ENCODE measurements at places on chromosomes 4 and X.

GRCh38 chr4:81506731-81507130 is 35.0 kb upstream of the RASGEF1B start:
- no peak for DNase-seq

DNA sequence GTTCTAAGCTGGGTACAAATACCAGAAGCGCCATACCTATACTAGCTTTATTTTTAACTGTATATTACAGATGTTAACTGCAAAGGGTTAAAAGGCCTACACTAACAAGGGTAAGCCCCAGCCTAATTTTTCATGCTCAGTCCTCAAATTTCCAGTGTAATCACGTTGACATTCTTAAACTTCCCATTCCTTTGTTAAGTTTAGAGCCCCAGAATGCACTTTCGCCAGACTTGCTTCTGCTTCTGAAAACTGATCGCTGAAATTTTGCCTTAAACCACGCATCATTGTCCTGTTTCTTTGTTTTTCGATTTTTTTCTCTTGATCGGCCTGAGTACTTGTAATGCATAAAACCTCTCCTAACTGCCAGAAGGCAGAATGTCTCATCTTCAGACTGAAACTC is 2141.9 kb upstream of the AGA start:
- DNase-seq, result no peak

GRCh38 chr4:88859191-88859812 is 161.7 kb upstream of the NAP1L5 start:
- no peak for DNase-seq

DNA sequence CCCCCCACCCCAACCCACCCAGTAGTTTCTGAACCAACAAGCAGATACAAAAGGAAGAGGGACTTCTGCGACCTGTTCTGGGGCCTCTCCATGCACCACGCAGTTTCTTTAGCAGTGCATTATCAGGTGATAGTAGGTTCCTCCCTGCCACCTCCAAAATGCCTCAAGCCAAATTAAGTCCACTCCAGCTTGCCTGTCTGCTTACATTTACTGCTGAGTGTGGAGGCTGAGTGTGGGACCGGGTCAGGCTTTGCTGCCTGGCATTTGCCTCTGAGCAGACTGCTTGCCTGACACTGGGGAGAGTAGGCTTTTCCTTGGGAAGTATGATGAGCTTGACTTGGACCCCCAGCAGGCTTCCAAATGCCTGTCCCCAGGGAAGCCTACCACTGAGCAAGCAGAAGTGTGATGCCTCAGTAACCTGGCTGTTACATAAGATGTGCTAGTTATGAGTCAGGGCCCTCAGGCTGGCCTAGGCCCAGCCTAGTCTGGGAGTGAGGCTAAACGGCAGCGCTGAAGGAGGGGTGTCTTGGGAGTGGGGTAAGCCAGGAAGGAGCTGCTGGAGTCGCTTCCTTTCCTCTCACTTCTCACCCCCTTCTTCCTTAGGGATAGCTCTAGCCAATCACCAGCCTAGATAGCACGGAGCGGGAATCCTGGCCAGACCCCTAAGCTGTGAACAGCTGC is 9.0 kb downstream of the TSC22D3 start:
- DNase-seq, result no peak

GRCh38 chr4:35252866-35253265 is 991.4 kb downstream of the ARAP2 start:
- no peak for DNase-seq

- no peak for DNase-seq
These were observed 51.0 kb upstream of the ENPP6 start for GRCh38 chr4:184268584-184269160.

GRCh38 chr4:76200771-76201231 is 12.8 kb downstream of the SCARB2 start:
- DNase-seq, result no peak

GRCh38 chr4:65367306-65367705 is 303.0 kb downstream of the EPHA5 start:
- DNase-seq, result no peak

- DNase-seq, result no peak
These were observed 314.3 kb downstream of the ARHGAP24 start for GRCh38 chr4:85789241-85789640.

DNA sequence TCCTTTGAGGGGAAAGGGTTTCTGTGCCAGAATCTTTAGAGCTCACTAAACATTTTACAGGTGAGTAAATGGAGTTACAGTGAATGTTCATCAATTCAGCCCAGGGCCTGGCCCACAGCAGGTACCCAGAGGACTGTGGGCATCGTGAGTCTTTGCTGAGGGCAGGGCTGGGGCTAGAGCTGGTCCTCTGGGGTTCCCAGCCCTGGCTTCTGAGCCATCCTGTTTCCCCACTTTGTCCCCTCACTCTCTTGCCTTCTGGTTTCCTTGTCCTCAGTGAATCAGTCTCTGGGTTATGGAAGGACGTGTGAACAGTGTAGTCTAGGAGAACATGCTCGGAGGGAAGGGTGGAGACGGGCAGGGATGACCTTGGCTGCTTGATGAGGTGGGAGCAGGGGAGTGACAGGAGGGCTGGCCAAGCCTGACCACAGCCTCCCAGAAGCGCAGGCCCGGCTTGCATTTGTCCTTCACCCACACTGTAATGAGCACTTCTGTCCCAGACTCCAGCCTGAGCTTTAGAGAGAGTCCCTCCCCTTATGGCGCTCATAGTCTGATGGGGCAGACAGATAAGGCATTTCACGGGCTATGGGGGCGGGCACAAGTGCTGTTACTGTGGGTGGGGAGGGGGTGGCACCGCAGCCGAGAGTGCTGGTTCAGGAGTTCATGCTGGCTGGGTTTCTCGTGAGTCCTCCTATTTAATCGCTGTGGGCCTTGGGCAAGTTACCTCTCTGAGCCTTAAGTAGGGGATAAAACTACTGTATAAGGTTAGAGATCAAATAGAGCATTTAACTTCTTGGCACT is 17.3 kb downstream of the TBC1D14 start:
- no peak for DNase-seq

DNA sequence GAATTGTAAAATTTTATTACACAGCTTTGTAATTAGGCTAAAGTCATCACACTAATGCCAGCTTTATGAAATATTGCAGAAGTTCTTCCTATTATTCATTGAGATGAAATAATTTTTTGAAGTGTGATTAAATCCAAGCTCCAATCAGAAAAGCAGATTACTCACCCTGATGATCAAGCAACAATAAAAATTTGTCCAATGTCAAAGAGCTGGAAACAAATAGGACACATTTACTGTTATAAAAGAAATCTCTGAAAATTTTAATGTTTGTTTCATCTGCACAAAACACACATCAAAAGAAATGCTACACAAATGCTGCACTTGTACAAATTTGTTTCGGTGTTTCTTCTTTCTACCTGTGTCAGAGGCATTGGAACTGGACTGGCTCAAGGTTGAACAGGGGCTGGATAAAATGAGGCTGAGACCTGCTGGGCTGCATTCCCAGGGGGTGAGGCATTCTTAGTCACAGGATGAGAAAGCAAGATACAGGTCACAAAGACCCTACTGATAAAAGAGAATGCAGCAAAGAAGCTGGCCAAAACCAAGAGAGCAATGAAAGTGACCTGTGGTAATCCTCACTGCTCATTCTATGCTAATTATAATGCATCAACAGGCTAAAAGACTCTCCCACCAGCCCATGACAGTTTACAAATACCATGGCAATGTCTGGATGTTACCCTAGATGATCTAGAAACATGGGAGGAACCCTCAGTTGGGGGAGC is 78.3 kb downstream of the GASK1B start:
- peak; percentile 49 for DNase-seq

DNA sequence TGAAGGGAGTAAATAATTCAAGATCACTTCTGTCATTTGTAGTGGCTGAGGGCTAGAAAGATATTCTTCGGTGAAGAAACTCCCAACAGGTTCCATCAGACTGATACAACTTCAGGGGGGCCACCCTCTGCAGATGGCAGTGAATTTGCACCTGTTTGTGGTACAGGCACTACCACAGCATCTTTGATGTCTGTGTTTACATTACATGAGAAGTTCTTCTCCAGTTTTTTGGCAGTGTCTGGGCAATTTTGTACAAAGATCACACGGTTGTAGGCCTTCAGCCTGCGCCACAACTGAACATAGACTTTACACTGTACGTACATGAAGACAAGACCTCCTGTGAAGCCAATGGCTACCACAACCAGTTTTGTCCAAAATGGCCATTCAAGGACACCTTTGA is 34.2 kb downstream of the TMA16 start:
- no peak for DNase-seq

DNA sequence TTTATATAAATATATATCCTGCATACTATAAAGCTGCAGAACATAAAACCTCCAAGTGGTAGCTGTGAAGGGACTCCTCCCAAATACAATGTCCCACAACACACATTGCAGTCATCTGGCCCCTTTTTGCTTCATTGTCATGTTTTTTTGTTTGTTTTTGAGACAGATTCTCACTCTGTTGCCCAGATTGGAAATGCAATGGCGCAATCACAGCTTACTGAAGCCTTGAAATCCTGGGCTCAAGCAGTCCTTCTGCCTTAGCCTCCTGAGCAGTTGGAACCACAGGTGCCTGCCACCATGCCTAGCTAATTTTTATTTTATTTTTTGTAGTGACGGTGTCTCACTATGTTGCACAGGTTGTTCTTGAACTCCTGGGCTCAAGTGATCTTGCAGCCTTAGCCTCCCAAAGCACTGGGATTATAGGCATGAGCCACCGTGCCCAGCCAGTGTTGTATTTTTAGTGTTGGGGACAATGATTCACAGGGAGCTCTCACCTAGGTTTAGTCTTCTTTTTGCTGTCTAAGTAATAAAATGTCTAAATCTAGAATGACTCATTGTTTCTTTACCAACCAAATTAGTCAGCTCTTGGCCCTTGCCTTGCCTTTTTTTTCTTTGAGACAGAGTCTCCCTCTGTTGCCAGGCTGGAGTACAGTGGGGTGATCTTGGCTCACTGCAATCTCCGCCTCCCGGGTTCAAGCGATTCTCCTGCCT is 24.0 kb upstream of the XIAP start:
- no peak for DNase-seq

DNA sequence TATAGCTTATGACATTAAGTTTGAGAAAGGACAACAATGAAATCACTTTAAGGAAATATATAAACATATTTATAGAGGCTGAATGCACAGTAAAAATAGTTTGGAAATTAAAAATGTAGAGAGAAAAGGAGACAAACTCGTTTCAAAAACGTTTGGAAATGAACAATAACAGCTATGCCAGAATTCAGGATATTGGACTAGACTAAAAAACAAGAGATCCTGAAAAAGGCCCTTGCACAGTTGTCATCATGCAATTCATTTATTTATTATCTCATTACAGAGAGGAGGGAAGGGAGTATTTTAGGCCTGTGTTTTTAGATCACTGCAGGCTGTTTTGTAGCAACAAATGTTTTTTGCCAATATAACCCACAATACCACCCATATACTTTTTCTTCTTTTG is 527.2 kb downstream of the ADGRL3 start:
- no peak for DNase-seq

- peak; percentile 25 for DNase-seq
These were observed 605.5 kb upstream of the PITX2 start for GRCh38 chr4:111228396-111228795.

GRCh38 chr4:180717451-180718033 is 1525.7 kb upstream of the TENM3 start:
- DNase-seq, result no peak

GRCh38 chrX:51456814-51457213 is 39.6 kb downstream of the NUDT11 start:
- no peak for DNase-seq

DNA sequence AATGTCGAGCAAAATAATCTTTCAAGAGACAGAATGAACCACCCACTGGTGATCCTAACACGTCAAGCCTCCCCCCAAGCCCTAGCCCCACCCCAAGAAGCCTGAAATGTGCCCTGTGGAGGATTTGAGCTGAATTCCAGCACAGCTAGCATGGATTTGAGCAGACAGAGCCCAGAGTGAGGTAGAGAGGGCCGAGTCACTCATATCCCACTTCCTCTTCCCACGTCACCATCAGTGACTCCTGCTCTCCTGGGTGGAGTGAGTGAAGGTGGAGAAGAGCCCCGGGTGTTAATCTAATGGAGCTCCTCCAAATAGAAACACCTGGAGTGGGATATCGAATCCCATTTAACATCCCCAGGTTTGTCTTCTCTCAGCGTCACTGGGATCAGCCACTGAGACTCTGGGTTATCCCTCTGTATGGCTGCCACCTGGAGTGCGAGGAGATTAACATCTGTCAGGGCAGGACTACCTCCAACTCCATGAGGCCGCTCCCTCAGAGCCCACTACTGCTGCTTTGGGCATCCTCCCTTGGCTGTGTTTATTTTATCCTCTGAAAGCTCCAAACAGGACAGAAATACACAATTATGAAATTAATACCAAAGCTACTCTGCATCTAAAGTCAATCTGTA is 136.6 kb downstream of the NWD2 start:
- DNase-seq, result no peak

DNA sequence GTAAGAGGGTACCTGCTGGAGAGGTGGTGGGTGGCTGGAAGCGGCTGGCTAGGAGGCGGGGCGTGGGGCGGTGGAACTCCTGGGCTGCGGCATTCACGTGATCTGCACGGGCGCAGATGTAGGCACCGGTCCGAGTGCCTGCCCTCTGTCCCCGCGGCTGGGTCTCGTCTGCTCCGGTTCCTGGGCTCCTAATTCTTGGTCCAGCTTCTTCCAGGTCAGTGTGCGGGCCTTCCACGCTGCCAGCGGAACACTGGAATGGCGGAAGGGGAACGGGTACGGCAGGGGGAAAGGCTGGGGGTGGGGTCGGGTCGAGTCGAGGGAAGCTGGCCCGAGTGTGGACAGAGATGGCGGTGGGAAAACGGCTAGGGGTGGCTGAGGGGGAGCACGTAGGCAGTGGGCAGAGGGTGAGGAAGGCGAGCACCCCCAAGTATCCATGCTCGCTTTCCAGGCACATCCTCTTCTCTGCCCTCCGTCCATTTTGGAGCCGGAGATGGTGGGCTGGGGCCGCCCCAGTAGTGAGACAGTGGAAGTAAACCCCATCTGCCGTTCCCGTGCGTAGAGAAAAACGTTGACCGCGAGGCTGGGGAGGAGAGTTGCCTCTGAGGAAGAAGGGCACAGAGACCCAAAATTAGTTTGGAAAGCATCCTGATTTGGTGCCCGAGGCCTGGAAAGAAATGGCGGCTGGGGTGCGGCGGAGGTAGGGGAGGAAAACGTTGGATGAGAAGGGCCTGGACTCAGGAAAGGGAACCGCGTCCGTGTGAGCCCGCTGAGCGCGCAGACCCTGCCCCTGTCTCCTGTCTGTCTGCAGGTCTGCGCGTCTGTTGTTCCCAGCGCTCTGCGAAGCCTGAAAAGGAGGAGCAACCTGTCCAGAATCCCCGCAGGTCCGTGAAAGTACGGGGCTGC is at the start of gene TCEAL4:
Gene TCEAL4 (plus strand): TSS at position 105 of the 903 bp plus-strand sequence. CDS start 1,161 bp downstream, outside the sequence.
- DNase-seq, result no peak

GRCh38 chr4:88318751-88319350 is 34.5 kb upstream of the PPM1K start:
- DNase-seq, result no peak
